ENCODE measurements at places on chromosomes 7 and 10. TPM values are rescaled to one million over a fixed set of nuclear protein-coding genes. Genes with fewer than 3 reads are reported as not detected.
A peak's percentile ranks its signal among the peaks of the same experiment; 100 is the strongest.

GRCh38 chr10:80443531-80443974 is 10.6 kb upstream of the TSPAN14 start:
- DNase-seq, result peak; percentile 44

DNA sequence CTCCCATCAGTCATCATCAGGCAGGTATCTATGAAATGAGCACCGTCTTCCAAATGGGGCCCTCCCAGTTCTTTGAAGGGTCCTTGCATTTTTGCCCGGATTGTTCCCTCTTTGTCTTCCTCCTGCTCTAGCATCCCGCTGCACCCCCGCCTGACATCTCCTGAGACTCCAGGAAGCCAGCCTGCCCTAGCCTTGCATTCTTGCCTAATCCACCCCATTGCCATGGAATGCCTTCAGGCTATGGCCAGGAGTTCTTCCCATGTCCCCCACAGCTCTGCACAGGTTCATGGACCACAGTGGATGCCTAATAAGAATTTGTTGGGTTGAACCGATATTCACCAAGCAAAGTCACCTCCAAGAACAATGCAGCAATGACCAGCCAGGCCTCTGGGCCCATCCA is 62.1 kb downstream of the ZMIZ1 start:
- DNase-seq, result no peak

- no peak for DNase-seq
Measured at GRCh38 chr10:100148353-100149211, 37.2 kb downstream of the ERLIN1 start.

GRCh38 chr10:69962746-69963135 is 89.9 kb upstream of the MACROH2A2 start:
- no peak for DNase-seq

DNA sequence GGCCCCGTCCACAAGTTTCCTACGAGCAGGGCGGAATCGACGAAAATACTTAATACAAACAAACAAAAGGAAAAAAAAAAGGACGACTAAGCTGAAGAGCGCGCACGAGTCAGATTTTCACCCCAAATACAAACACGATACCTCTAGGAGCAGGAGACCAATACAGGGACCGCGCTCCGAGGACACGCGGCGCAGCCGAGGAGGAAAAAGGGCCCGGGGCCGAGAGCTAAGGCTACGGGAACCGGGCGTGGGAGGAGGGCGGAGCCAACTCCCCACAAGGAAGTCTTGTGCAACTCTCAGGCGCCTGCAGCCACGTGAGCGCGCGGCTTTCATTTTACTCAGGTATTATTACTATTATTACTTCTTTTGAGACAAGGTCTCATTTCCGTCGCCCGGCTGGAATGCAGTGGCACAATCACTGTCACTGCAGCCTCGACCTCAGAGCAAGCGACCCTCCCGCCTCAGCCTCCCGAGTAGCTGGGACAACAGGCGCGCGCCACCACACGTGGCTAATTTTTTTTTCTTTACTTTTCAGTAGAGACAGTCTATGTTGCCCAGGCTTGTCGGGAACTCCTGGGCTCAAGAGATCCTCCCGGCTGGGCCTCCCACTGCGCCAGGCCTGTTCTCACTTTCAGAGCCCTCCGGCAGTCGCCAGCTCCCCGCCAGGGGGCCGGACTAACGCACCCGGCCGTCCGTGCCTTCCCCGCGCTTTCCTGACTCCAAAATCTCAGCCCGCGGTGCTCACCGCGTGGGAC is 1.2 kb downstream of the HNRNPF start:
- peak; percentile 96 for DNase-seq

- DNase-seq, result no peak
Measured at GRCh38 chr7:52639981-52640380, 395.5 kb upstream of the POM121L12 start.

SEPTIN14 gene
- not detected for total RNA-seq

- DNase-seq, result peak; percentile 77
Measured at GRCh38 chr10:93991596-93992284, 2.0 kb upstream of the PLCE1 start.

DNA sequence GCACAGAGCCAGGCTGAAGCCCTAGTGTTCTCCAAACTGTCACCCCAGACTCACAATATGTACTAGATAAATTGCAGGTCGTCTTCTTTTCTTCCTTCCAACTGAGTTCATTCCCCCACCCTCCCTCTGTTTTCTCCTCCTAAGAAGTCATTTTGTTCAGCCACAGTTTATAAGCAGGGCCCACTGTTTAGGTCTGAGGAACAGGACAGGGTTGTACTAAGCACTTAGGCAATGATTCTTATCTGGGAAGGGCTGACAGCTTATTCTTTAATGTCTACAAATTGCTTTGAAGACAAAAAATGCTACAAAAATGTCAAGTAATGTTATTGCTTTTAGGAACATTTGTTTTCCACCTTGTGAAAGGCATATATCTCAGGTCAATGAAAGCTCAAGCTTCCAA is 59.1 kb downstream of the CDC123 start:
- DNase-seq, result no peak

IFIT1 gene
- total RNA-seq, result 20.6 TPM

- DNase-seq, result no peak
Measured at GRCh38 chr7:77416621-77417371, 647 bp upstream of the GSAP start.

All from left cardiac atrium (tissue), 4 donors.